ENCODE measurements at places on chromosomes 1 and 21. TPM values are rescaled to one million over a fixed set of nuclear protein-coding genes. Genes with fewer than 3 reads are reported as not detected.

Gene CD34
- total RNA-seq: 42.1 TPM

Gene TNNT2
- total RNA-seq: not detected

Gene TENT5C
- total RNA-seq: under 0.01 TPM

Gene MTOR
- total RNA-seq: 50.7 TPM

Gene AVPR1B
- not detected for total RNA-seq

Gene CDC7
- 4.7 TPM for total RNA-seq

Gene ASAP3
- 15.7 TPM for total RNA-seq

Gene PER3
- total RNA-seq: 3.2 TPM

Gene FCRL1
- not detected for total RNA-seq

Gene PIK3C2B
- total RNA-seq: 52.6 TPM

Gene SLC25A34
- 1.1 TPM for total RNA-seq

Gene SAMSN1
- 4.9 TPM for total RNA-seq

Gene EPHA8
- total RNA-seq: not detected

Gene RGS8
- not detected for total RNA-seq

Gene ZYG11A
- 1.4 TPM for total RNA-seq

Gene TIPRL
- total RNA-seq: 27.1 TPM

Gene S100A9
- total RNA-seq: not detected

Gene ATP1A2
- not detected for total RNA-seq

Gene VWA5B1
- not detected for total RNA-seq

Gene SPATA45
- total RNA-seq: not detected

Gene PRR9
- total RNA-seq: not detected

Gene ATG4C
- total RNA-seq: 4.2 TPM
